ENCODE measurements at places on chromosomes 7 and 10. TPM values are rescaled to one million over a fixed set of nuclear protein-coding genes. Genes with fewer than 3 reads are reported as not detected.

DNA sequence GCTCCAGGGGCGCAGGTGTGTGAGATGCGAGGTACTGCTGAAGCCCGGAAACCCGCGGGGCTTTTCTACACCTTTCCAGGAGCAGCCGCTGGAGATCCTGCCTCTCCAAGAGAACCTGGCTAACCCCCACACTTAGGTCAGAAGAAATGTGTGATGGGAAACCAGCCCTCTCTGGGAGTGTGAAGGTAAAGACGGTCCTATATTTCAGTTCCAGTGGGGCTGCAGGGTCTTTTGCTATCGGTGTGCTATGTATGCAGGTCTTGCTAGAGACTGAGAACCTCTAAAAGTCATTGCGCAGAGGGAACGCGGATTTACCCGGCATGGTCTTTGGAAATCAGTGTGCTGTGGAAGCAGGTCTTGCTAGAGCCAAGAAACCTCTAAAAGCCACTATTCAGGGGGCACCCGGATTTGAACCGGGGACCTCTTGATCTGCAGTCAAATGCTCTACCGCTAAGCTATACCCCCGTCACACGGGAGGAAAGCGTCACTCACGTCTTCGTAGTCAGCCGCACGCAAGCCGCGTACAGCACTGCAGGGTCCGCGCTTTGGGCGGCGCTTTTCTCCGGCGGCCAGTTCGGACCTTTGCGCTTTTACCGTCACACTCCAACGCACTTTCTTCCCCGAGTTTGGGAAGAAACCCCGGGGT, 46.0 kb downstream of the ZNF777 start:
- DNase-seq = peak; percentile 84

DNA sequence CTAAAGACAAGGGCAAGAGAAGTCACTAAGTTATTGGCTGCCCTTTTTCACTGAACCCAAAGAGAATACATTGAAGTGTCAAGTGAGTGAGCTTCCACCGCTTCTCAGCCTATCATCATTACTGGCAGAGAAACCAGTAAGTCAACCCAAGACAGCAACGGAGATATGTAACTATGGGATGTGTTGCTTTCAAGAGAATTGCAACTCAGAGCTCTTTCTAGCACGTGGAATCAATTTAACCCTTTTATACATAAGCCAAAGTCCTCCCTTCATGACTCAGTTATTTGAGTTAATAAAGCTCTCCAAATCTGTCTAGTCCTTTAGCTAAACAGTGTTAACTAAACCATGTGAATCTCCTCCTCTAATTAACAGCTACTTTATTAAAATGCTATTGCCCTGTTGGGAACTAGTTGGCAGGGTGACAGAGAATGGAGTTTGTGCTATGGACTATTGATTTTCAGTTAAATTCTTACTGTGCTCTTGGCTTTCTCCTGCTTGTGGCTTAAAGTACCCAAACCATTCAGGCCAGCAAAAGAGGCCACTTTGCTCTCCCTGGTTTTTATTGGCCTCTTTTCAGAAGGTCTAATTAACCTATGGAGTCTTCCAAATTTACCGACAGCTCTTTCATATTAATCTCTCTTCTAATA, 287.7 kb downstream of the NRG3 start:
- no peak for DNase-seq

- no peak for DNase-seq
Observed at GRCh38 chr10:126022841-126023240, 126.5 kb downstream of the FANK1 start.

GRCh38 chr7:40315277-40315676, 180.5 kb downstream of the SUGCT start:
- no peak for DNase-seq

DNA sequence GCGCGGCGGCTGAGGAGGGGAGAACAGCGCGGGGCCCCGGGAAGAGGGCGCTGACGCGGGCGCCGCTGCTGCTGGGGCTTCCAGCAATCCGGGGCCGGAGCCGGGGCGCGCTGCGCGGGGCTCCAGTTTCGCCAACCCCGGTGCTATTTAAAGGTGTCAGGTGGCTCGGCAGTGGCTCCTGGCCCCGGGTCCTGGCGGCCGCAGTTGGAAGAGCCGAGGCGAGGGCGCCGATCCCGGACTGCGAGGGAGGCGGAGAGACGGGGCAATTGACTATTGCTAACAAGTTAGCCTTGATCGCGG, 347 bp downstream of the LBX1 start:
- DNase-seq = no peak

GRCh38 chr7:141145630-141145982, 71.7 kb downstream of the TMEM178B start:
- DNase-seq = no peak

DNA sequence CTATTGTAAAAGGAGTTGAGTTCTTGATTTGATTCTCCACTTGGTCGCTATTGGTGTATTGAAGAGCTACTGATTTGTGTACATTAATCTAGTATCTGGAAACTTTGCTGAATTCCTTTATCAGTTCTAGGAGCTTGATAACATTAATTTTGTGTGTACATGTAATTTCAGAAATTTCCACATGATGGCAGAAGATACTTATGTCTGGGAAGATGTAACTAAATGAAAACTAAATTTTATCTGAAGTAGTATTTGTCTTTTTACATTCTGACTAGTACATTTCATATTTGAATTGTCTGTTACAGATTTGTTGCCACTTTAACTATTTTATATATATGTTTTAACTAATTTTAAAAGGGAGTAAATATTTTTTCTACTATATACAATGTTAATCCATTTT, 27.6 kb downstream of the SDHAF3 start:
- DNase-seq = no peak

The AGAP9 gene
- total RNA-seq = 1.0 TPM

The CALHM1 gene
- not detected for total RNA-seq

The TET1 gene
- total RNA-seq = 2.4 TPM
